D721Med (cell line): ENCODE measurements at places on chromosomes 11 and 22.

GRCh38 chr11:1471736-1472135, 14.8 kb downstream of the MOB2 start:
- no peak for DNase-seq

GRCh38 chr11:36469881-36470802, 39.9 kb downstream of the TRAF6 start:
- no peak for DNase-seq

GRCh38 chr11:71281204-71281603, 28.8 kb upstream of the SHANK2 start:
- no peak for DNase-seq

DNA sequence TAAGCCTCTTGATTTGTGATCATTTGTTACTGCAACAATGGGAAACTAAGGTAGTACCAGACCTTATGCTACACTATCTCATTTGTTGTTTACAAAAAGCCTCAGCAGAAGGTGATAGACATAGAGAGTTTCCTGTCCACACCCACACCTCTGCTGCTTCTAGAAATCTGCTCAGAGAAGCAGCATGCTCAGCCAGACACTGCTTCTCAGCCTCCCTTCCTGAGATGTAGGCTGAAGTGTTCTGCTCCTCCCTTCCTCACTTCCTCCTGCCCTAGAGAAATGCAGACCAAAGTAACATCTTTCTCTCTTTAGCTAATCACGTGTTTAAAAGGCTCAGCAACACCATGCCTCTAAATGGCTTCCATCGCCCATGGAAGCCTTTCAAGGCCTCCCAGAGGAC, 88.4 kb downstream of the SLC1A2 start:
- no peak for DNase-seq

GRCh38 chr11:94793002-94793401, 24.8 kb downstream of the AMOTL1 start:
- no peak for DNase-seq

- DNase-seq: no peak
Measured at GRCh38 chr11:8429483-8429882, 164.5 kb downstream of the STK33 start.

DNA sequence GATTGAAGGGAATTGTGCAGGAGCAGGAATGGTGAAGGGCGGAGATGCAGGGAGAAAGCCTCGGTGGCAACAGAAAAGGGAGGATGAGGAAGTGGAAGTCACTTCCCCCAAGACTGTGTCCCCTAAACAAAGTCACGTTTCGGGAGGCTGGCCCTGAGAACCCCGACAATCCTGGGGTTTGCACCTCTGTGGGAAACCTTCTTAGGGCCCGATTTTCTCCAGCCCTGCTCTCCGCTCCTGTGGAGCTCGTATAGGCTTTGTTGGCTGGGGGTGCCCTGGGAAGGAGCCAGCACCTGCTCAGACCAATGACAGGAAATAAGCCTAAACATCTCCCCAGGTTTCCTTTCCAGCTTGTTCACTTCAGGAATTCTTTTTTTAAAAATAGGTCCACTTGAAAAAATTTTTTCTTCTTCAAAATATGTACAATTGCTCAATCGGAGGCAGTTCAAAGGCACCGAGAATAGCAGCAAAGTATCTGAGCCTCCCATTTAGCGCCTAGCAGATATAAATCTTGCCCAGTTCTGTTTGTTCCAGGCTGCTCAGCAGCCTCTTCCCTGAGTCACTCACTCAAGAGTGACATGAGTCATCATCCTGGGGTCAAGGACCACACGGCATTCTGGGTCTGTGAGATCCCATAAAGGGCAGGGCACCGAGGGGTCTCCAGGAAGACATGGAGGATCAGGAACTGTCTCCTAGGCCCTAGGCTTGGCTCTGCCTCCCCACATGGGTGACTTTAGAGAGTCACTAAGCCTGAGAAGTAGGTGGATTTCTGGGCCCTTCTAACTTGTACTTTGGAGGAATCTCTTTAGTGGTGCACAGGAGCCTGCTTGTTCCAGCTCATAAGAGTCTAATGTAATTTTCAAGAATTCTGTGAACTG, 34.0 kb downstream of the IRAG1 start:
- no peak for DNase-seq

- no peak for DNase-seq
Measured at GRCh38 chr11:79212741-79213190, 228.1 kb downstream of the TENM4 start.

- no peak for DNase-seq
Measured at GRCh38 chr11:126696982-126697381, 303.6 kb downstream of the KIRREL3 start.

DNA sequence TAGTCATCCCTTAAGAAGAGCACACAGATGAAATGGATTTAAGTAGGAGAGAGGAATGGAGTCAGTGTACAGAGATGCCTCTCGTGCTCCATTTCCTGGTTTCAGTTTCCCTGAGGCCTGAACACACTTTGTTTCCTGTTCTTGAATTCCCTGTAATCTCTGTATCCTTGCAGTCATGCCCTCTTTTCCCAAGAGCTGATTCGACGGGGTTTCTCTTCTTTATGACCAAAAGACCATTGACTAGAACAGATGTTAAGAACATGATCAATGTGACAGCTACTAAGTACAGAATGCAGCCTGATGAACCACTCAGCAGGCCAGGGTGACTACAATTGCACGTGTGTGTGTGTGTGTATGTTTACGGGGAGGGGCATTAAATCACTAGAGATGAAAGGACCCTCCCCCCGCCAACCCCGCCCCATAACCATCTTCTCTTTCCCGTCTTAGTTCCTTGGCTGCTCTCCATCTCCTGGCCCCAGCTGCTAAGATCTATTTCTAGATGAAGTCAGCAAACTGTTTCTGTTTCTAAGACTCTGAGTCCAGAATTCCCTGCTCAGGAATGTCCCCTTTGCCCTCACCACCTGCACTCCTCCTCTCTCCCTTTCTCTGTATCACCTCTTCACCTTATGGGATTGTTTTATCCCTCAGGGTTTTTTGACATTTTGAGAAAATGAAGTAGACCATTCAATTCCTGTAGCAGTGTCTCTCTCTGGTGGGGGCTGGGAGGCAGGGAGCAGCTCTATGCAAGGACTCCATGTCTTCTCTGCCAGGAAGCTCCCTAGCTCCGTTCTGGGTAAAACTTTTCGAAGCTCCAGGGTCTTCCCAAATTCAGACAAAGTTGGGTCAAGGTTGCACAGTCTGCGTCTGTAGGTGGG, 26.0 kb downstream of the SLC22A6 start:
- DNase-seq: no peak

DNA sequence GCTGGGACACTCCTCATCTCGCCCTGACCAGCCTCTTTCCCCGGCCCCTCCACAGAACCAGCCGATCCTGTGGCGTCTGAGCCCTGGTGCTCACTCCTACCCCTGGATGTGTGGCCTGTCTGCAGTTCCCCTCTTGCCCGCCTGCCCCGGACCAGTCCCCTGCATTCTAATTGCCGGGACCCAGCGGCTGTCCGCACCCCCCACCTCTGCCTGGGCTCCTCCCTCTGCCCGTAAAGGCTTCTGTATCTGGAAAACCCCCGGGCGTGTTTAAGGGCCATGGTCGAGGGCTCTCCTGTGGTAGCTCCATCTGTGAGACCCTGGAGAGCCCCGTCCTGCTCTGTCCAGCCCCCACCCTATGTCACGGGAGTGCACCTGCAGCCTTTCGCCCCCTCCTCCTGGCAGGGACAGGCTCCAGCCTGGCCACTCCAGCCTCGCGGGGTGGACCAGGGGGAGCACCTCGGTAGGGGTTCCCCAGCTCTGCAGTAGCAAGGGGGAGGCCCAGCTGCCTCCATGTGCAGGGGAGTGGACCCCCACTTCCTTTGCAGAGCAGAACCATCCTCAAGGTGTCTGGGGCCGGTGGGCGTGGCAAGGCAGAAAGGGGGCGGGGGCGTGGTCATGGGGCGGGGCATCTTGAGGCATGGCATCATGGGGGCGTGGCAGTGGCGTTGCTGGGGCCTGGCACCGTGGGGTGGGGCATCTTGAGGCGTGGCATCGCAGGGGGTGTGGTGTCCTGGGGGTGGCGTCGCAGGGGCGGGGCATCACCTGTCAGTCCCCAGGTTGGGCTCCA, 430.4 kb downstream of the TBC1D22A start:
- no peak for DNase-seq

DNA sequence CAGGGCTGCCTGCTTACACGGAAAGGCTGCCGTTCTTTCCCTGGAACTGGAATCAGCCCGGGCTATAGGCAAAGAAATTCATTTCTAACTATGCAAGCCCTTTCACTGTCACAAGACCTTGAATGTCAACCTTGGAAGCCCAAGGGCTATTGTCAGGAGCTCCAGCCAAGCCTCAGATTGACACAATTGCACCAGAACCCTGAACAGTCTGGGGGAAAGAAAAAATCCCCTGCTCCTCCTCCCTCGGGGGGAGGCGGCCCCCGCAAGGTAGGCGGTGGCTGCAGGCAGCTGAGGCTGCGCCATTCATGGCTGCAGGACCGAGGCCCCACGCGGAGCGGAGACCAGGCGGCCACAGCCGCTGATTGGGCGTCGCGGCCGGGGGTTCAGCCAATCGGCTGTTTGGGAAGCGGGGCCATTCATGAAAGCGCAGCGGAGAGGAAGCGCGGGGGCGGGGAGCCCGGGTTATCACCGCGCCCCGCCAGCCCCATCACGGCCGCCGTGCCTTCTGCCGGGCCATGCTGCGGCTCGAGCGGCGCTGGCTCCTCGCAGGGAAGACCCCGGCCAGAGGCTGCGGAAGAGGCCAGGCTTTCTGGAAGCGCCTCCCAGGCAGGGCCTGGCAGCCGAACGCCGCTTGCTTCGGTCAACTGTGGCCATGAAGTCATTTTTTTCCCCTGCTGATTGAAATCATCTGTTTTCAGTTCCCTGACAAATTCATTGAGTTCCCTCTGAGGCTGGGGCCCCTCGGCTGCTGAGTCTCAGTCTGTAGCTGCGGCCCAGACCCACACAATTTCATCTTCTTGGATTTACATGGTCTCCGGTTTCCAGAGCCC, 38.1 kb upstream of the LINC01488 start:
- DNase-seq: no peak

- DNase-seq: no peak
Measured at GRCh38 chr11:73085189-73085875, 56.8 kb downstream of the FCHSD2 start.

DNA sequence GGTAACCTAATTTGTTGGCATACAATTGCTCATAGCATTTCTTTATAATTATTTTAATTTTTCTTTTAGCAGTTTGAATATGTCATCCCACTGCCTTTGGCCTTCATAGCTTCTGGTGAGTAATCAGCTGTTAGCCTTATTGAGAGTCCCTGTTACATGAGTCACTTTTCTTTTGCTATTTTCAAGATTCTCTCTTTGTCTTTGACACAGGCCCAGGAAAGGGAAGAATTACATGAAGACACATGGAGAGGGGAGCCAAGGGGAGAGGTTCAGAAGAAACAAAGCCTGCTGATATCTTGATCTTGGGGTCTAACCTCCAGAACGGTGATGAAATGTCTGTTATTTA, 418.2 kb downstream of the METTL15 start:
- DNase-seq: no peak

DNA sequence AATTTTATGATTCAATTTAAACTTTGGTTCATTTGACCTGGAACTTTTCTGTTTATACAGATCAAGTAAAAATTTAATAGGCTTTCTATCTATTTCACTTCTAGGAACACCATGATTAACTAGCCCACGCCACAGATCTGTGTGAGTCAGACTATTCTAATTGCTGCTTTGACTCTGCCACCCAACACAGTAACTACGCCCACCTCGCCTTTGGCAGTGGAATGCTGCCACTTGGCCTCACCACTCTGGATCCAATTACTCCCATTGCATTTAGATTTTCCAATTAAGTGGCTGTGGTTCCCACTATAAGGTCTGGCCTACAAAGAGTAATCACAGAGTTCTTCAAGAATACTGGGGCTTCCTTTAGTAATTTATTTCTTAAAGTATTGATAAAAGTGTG, 46.6 kb upstream of the LIN7C start:
- no peak for DNase-seq

DNA sequence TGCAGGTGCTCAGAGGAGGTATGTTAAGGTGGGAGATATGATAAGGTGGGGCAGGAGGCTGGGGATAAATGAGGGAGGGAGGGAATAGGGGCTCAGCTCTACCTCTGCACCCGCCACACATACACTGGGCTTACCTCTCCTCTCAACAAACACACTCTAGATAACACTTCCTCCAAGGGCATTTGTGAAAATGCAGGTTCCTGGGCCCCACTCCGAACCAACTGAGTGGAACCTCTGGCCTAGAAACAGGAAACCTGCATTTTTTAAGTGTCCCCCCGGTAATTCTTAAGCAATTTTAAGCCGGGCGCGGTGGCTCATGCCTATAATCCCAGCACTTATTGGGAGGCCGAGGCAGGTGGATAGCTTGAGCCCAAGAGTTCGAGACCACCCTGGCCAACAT, 46.5 kb upstream of the CD5 start:
- DNase-seq: no peak

DNA sequence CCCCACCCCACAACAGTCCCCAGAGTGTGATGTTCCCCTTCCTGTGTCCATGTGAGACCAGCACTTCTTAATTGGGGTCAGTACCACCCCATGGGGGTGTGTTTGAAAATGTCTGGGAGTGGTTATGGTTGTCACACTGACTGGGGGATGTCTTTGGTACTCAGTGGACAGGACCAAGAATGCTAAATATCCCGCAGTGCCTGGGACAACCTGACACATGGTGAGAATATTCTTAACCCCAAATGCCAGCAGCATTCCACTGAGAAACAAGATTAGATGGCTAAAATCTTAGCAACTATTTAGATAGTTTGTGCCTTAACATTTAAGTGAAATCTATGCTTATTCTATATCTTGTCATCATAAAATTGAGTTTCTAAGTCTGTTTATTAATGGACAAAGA, 177.5 kb upstream of the ZBED5 start:
- no peak for DNase-seq

- no peak for DNase-seq
Measured at GRCh38 chr11:59380263-59381059, 21.8 kb downstream of the OR5AN1 start.

DNA sequence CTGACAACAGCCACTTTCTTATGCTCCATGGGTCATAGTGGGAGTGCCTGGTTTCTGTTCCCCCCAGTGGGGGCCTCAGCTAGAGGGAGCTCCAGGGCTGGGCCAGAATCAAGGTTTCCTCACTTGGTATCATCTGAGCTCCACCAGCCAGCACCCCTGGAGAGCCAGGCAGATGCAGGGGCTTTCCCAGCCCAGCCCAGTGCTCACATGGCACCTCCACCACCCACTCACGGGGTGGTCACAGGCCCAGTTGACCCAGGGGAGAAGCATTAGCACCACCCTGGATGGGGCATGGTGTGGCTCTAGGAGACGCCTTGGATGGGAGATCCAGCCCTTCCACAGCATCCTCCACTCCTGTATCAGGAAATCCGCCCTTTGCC, 24.1 kb upstream of the WNT7B start:
- DNase-seq: no peak

GRCh38 chr11:69435161-69435986, 46.1 kb upstream of the LINC01488 start:
- DNase-seq: no peak

GRCh38 chr11:3926458-3927095, 71.1 kb downstream of the STIM1 start:
- DNase-seq: no peak

DNA sequence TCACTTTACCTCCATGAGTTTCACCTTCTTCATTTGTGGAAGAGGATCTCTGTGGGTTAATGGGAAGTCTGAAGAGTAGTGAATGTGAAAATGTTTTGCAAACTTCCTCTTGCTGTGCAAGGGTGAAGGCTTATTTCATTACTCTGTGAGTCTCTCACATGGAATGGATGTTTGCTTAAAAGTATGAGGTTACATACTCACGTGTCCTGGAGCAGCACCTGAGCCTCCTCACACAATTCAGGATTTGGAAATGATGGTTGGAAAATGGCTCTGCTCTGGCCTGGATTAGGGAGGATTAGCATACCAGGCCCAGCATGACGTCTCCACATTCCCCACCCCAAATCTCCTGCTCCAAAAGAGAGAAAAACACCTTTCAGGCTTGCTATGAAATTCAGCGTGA, 4.8 kb downstream of the GRAMD1B start:
- no peak for DNase-seq

GRCh38 chr11:27795955-27796861, 96.0 kb upstream of the BDNF start:
- no peak for DNase-seq
